AG04450 (cell line): ENCODE measurements at places on chromosomes 7 and 10.

DNA sequence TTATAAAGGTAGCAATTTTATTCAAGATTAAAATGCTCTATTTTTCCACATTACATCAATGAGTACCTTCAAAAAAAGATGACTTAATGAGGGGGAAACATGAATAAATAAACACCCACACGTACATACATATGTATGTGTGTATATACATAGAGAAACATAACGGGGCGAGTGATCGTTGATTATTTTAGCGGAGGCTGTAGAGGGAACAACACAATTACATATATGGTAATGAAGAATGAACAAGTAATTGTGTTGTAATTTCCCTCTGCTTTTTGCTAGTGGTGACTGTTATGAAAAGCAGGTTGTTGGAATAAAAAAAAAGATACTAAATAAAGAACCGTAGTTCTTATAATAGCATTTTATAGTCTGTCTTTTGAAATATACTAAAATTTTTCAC lies 63.2 kb downstream of the CACNB2 start:
- DNase-seq, result no peak

- DNase-seq, result no peak
Observed at GRCh38 chr7:106026101-106026500, 63.0 kb downstream of the CDHR3 start.

- DNase-seq, result no peak
Observed at GRCh38 chr7:102983602-102984001, 70.8 kb downstream of the LRRC17 start.

- no peak for DNase-seq
Observed at GRCh38 chr10:121080281-121080891, 229.2 kb downstream of the WDR11 start.

- DNase-seq, result no peak
Observed at GRCh38 chr10:43225004-43225786, 41.7 kb downstream of the RASGEF1A start.

- no peak for DNase-seq
Observed at GRCh38 chr7:19587291-19587690, 121.5 kb downstream of the POLR1F start.

DNA sequence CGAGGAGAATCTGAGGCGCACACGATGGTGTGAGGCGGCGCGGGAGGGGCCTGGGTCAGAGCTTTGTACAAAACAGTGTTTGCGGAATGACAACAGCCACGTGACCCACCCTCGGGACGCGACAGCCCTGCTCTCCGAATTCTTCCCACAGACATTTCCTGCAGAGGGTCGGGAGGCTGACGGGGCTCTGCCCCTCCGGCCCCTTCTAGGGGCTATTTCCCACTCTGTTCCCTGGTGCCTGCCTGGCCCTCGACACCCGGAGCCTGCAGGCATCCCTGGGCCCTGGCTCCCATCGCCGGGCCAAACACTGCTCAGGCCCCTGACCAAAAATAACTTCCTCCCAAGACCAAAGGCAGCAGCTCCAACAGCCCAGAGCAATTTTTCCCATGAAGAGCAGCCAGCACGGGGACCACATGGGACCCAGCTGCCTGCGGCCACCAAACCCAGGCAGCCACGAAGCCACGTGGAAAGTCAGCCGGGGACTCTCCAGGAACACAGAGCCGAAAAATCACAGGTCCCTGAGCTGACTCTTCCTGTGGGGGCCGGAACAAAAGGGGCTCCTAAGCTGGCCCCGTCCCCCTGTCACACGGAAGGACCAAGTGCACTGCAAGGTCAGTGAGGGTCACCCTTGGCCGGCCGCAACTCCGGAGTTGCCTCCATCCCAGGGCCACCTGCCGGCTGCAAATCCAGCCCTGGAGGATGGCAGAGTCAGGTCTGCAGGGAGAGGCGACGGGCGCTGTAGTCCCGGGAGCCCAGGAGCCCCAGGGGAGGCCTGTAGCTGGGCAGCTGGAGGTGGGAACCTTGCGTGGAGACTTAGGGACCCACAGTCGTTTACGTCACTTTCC lies 42.0 kb downstream of the PAPOLB start:
- no peak for DNase-seq

DNA sequence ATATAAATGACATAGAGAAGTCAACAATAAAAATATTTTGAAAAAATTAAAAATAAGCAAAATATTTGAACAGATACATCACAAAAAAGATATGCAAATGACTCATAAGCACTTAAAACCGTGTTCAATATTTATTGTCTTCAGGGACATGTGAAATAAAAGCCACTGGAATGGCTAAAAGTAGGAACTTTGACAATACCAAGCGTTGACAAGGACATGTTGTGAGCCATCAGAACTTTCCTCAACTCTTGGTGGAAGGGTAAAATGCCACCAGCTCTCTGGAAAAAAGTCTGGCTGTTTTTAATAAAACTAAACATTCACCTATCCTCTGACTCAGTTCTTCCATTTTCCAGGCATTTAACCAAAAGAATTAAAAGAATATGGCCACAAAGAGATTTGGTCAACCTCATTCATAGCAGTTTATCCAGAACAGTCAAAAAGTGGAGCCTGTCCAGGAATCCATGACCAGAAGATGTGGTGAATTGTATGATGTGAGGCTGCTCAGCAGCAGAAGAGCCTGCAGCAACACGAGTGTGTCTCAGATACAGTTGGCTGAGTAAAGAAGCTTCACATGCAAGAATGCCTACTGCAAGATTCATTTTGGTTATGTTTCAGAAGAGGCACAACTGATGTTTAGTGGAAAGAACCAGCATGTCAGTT lies 7.1 kb upstream of the KLF6 start:
- no peak for DNase-seq

DNA sequence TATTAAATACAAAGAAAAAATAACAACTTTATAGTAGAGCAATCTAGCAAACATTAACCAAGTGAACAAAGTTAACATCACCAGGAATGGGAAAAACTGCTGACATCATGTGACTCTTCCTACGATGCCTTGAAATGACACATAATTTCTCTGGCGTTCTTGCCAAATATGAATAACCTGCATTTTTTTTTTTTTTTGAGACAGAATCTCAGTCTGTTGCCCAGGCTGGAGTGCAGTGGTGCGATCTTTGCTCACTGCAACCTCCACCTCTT lies 126.5 kb upstream of the VKORC1L1 start:
- DNase-seq, result no peak

- no peak for DNase-seq
Observed at GRCh38 chr10:117264782-117265181, 23.9 kb downstream of the SLC18A2 start.

DNA sequence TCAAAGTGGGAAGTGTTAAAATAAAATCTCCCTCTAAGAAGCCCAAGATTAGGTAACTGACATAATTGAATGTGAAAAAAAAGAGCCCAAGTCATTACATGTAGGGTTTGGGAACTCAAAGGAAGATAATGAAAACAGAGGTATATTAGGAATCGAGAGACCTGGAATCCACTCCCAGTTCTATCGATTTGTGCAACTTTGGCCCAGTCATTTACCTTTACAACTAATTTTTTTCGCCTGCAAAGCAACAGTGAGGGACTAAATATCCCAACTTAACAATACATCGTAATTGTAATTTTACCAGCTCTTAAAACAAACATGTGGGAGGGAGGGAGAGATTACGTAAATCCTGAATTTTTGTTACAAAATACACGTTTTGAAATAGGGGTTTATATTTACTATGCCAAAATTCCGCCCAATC lies 1.4 kb downstream of the MINDY3 start:
- no peak for DNase-seq

DNA sequence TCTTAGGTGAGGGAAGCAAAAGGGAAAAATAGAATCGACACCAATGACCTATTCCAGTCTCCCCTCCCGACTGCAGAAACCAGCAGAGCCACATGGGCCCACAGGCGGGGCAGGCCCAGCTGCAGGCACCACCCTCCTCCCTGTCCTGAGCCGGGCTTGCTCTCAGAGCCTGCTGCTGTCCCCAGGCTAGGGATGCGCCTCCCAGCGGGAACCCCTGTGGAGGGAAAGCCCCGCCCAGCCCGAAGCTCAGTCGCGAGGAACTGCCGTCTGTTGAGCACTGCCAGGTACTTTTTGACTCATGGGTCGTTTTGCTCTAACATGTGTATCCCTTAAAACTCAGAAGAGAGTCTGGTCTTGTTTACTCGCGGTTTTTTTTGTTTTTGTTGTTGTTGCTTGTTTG lies 124.5 kb upstream of the RET start:
- no peak for DNase-seq

DNA sequence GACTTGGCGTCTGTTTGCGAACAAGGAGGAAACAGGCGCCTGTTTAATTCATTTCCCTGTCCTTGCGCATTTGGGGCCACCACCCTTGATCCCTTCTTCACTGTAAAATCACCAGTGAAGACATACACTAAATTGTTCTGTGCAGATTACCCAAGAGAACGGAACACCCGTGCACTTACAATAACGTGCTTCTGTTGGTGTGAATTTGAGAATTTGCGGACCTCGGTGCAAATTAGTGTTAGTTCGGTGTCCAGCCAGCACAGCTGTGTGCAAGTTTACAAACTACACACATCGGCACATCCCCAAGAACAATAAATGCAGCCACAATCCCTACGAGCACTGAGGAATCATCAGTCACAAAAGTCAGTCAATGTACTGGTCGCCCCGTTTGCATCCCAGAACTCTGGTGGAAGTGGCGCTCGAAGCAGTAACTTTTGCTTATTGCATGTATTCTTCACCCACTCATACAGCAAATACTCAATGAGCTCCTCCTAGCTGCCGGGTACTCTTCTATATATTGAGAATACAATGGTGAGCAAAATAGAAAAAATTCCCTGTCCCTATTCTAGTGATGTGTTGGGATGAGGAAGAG lies 786 bp upstream of the CNOT4 start:
- DNase-seq, result no peak

GRCh38 chr7:149735181-149735602 lies 38.2 kb downstream of the ZNF467 start:
- DNase-seq, result no peak

DNA sequence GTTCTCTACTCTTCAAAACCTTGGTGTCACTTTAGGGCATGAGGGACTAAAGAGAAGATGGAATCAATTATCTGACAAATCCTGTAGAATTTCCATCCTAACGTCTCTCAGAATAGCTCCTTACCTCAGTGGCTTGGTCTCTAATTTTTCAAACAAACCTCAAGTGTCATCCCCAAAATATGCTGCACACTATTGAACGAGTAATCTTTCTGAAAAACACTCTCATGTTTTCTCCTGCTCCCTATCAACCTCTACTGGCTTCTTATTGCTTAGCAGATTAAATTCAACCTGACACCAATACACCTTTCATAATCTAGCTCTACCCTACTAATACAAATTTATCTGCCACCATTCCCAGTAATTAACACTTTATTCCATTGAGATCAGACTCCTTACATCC lies 8.5 kb downstream of the CNOT4 start:
- DNase-seq, result no peak
